ENCODE measurements at places on chromosomes 12 and 14. TPM values are rescaled to one million over a fixed set of nuclear protein-coding genes. Genes with fewer than 3 reads are reported as not detected.

DNA sequence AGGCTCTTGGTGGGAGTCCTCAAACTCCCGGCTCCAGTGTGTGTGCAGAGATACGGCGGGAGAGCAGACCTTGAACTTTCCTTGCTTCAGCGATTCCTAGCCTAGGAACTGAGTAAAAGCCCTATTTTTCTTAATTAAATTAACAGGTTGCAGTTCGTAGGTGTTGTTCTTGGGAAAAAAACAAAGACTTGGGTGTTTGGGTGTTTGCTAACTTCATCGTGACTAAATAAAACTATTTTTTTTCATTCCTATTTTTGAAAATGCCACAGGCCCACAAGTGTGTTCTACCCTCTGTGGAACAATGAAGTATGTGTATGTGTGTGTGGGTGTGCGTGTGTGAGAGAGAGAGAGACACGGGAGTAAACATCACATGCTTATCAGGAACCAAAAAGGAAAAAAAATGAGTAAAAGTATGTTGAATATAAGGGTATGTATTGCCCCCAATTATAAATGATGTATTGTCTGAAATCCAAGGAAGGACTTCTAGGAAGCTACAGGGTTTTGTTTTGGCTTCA lies 651 bp downstream of the TMEM117 start:
- DNase-seq: no peak

DNA sequence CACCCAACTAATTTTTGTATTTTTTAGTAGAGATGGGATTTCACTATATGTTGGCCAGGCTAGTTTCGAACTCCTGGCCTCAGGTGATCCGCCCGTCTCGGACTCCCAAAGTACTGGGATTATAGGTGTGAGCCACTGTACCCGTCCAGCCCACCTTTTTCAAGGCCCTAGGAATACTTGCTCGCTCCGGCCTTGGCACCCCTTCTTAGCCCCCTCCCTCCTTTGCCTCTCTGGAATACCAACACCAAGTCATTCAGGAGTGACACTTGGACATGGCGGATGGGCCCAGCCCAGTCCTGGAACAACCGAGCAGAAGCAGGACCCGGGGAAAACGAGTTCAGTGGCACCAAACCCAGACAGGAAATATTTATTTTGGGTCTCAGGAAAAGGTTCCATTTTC lies 29.1 kb downstream of the PLEKHG3 start:
- no peak for DNase-seq

Gene KLRK1
- total RNA-seq: 0.48 TPM

Gene PLEKHG7
- total RNA-seq: not detected

Gene LTBP2
- 81.5 TPM for total RNA-seq
